ENCODE measurements at places on chromosomes 12 and 14. TPM values are rescaled to one million over a fixed set of nuclear protein-coding genes. Genes with fewer than 3 reads are reported as not detected.

CATSPERB gene
- total RNA-seq, result not detected

FAM161B gene
- 2.8 TPM for total RNA-seq

APOF gene
- not detected for total RNA-seq

IFT81 gene
- total RNA-seq, result 10.6 TPM

PMEL gene
- 1.7 TPM for total RNA-seq

TDRD9 gene
- total RNA-seq, result 0.18 TPM

MIS18BP1 gene
- total RNA-seq, result 18.6 TPM

AQP6 gene
- not detected for total RNA-seq

PRIM1 gene
- total RNA-seq, result 12.0 TPM

GLT1D1 gene
- total RNA-seq, result not detected

PTGER2 gene
- total RNA-seq, result 24.7 TPM

MDM2 gene
- total RNA-seq, result 235 TPM

SLC39A5 gene
- not detected for total RNA-seq

MMAB gene
- 14.2 TPM for total RNA-seq

CRIP1 gene
- not detected for total RNA-seq

FOXM1 gene
- total RNA-seq, result 16.9 TPM

IGF1 gene
- total RNA-seq, result 0.28 TPM

LHX5 gene
- total RNA-seq, result not detected

ABHD12B gene
- total RNA-seq, result 0.18 TPM

TMEM229B gene
- not detected for total RNA-seq

NYNRIN gene
- 1.7 TPM for total RNA-seq

TPH2 gene
- total RNA-seq, result not detected

PHC1 gene
- 9.7 TPM for total RNA-seq

LMNTD1 gene
- total RNA-seq, result 4.3 TPM

KLC1 gene
- total RNA-seq, result 139 TPM

CPNE6 gene
- not detected for total RNA-seq

AKAP3 gene
- total RNA-seq, result 0.56 TPM

MYO1H gene
- not detected for total RNA-seq

LRRC43 gene
- not detected for total RNA-seq

FAR2 gene
- total RNA-seq, result 1.1 TPM

IAPP gene
- total RNA-seq, result not detected

SRGAP1 gene
- total RNA-seq, result 10.0 TPM

SSTR1 gene
- total RNA-seq, result 1.1 TPM

SLC22A17 gene
- 6.4 TPM for total RNA-seq

NEUROD4 gene
- total RNA-seq, result not detected

KLHDC1 gene
- 0.90 TPM for total RNA-seq

ACSS3 gene
- 1.4 TPM for total RNA-seq

CLEC4D gene
- not detected for total RNA-seq

LRRC10 gene
- not detected for total RNA-seq

MANSC4 gene
- total RNA-seq, result not detected

PLEKHD1 gene
- not detected for total RNA-seq

DEPDC4 gene
- 0.72 TPM for total RNA-seq

BBOF1 gene
- 1.6 TPM for total RNA-seq

SMCO2 gene
- total RNA-seq, result not detected

AMHR2 gene
- total RNA-seq, result not detected

ARMH4 gene
- total RNA-seq, result 4.4 TPM

PDZRN4 gene
- not detected for total RNA-seq

RASAL1 gene
- total RNA-seq, result not detected

LALBA gene
- not detected for total RNA-seq

FGD6 gene
- 9.5 TPM for total RNA-seq

GDF3 gene
- not detected for total RNA-seq

KRT78 gene
- not detected for total RNA-seq

TGFB3 gene
- 2.2 TPM for total RNA-seq

CAPZA3 gene
- not detected for total RNA-seq

FITM1 gene
- total RNA-seq, result not detected

CMKLR1 gene
- not detected for total RNA-seq

TOMM20L gene
- total RNA-seq, result not detected

ACSM4 gene
- total RNA-seq, result not detected
